HepG2 (cell line): ENCODE measurements at places on chromosomes 1 and 21. TPM values are rescaled to one million over a fixed set of nuclear protein-coding genes. Genes with fewer than 3 reads are reported as not detected.

The SPATA46 gene
- not detected in 2 replicates for total RNA-seq

The KIF21B gene
- 0.13 and 0.20 TPM in 2 replicates for total RNA-seq

DNA sequence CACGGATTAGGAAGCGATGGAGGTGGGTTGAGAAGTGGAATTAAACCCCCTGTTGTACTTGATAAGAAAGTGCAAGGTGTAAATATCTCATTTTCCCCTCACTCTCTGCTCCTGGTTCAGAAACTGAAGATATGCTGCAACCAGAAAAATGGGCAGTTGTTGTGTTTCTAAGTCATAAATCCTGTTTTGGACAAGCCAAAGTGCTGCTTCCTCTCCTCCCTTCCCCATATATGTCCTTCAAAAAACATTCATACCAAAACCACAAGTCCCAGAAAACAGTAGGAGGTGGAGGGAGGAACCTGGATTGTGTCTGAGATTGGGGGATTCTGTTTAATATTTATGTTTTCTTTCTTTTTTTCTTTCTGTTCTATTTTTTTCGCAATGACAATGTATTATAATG lies 13.6 kb upstream of the ZNF362 start:
- H3K36me3 ChIP-seq, result no peaks in the 10 kb centered on the region
- no peak overlapping the region for H3K4me3 ChIP-seq
- no peaks in the 10 kb centered on the region for H3K27me3 ChIP-seq
- DNase-seq, result no peak
- no peak overlapping the region for H3K27ac ChIP-seq

GRCh38 chr1:229230893-229231753 lies 39.8 kb upstream of the RAB4A start:
- no peak overlapping the region for H3K27ac ChIP-seq
- peaks cover 56% of the 10 kb centered on the region for H3K4me1 ChIP-seq
- H3K27me3 ChIP-seq, result 0 out of 3 replicates have a peak, but pooled peaks cover 6% of the 10 kb centered on the region
- DNase-seq, result no peak
- H3K36me3 ChIP-seq, result no peaks in the 10 kb centered on the region

DNA sequence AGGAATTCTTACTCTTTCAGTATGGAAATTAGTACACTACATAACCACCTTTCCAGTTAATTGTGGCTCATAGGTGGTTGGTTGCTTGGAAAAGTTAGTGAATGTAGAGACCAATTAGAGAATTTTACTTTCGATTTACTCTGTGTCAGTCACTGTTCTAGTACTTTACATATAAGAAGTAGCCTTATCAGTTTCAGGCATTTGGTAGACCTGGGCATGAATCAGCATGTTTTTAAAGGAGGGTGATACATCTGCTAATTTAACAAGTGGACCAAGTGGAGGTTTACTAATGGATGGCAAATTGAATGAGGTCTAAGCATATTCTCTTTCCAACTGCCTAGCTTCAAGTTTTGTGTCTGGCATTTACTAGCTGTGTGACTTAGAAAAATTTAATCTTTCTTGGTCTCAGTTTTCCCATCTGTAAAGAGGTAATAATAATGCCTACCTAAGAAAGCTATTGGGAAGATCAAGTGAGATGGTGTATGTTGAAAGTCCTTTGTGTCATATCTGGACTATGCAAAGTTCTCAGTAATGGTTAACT lies 1158.6 kb downstream of the PLA2G4A start:
- H3K27me3 ChIP-seq, result no peaks in the 10 kb centered on the region
- H3K36me3 ChIP-seq, result no peaks in the 10 kb centered on the region
- no peak for DNase-seq
- no peak overlapping the region for H3K4me3 ChIP-seq
- H3K4me1 ChIP-seq, result no peaks in the 10 kb centered on the region
